ENCODE measurements at places on chromosomes 5 and 9. TPM values are rescaled to one million over a fixed set of nuclear protein-coding genes. Genes with fewer than 3 reads are reported as not detected.

CACNA1B gene
- 1.4 TPM for total RNA-seq

CNTNAP3B gene
- 26.0 TPM for total RNA-seq

GRCh38 chr5:18792145-18792544 is 1157.9 kb downstream of the TAF11L14 start:
- no peak for DNase-seq

C9orf50 gene
- total RNA-seq: 1.2 TPM
